ENCODE measurements at places on chromosomes 11 and 22. TPM values are rescaled to one million over a fixed set of nuclear protein-coding genes. Genes with fewer than 3 reads are reported as not detected.
A peak's percentile ranks its signal among the peaks of the same experiment; 100 is the strongest.

CNGA4 gene
- total RNA-seq, result not detected

NCR3LG1 gene
- 1.7 TPM for total RNA-seq

SCGB2A2 gene
- not detected for total RNA-seq

KCNJ11 gene
- total RNA-seq, result 6.3 TPM

DNA sequence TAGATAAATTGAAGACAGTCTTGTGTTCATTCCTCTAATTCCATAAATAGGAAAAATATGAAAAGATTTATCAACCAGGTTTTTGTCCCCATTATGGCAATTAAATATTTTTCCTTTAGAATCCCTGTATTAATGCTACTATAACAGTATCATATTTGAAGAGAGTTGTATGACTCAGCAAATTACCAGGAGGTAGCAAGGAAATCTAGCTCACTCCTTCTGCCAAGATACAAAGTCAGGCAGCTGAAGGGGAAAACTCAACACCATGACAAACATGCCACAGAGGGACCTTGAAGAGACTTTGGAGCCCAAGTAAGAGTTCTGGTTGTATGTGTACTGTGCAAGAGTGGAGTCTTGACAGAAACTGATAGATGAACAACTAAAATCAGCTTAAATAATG is 143.3 kb downstream of the GUCY1A2 start:
- peaks cover 3% of the 10 kb centered on the region for H3K4me1 ChIP-seq
- no peak overlapping the region for H3K27ac ChIP-seq
- no peaks in the 10 kb centered on the region for H3K36me3 ChIP-seq

DNA sequence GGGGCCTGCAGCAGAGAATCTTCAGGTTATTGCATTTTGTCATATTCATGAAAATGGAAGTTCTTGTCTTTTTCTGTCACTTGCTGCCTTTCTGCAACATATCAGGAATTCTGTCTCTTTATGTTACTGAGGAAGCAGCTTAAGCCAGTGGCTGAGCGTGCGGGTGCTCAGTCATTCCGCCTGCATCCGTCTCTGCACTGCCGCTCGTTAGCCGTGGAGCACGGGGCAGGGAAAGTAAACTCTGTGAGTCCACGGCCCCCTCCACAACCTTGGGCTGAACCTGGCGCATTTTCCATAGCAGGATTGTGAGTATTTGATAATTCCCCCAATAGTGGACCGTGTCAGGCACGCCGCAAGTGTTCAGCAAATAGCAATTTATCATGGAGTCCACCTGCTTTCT is 1007.7 kb downstream of the BRD1 start:
- H3K27me3 ChIP-seq, result no peaks in the 10 kb centered on the region
- H3K36me3 ChIP-seq, result no peaks in the 10 kb centered on the region
- no peak overlapping the region for H3K27ac ChIP-seq
- H3K4me1 ChIP-seq, result no peaks in the 10 kb centered on the region

DNA sequence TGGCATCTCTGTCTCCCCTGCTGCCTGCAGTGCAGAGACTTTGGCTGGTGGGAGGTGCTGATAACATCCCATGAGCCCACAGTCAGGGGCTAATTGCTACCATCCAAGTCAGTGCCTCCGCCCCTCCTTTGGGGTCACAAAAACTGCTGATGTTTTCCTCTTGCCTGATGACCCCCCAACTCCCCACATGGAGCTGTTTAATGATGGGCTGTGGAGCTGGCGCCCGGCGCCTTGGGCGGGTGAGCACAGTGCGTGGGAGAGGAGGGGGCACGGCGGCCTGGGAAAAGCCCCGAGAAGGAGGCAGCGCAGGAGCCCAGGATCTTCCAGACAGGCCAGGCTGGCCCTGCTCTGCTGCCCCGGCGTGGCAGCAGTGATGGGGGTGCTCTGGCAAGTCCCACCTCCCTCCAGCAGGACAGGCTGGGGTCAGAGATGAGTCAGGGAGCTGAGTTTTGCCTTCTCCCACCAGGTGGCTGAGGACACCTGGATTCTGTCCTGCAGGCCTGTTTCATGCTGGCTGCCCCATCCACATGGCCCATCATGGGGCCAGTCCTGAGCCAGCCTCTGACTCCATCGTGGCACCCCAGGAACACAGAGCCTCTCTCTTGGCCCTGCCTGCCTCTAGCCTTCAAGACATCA is 43.8 kb downstream of the NECTIN1 start:
- H3K4me3 ChIP-seq, result no peak overlapping the region
- H3K27me3 ChIP-seq, result no peaks in the 10 kb centered on the region
- no peak overlapping the region for H3K27ac ChIP-seq
- DNase-seq, result no peak
- peaks cover 21% of the 10 kb centered on the region for H3K4me1 ChIP-seq

DNA sequence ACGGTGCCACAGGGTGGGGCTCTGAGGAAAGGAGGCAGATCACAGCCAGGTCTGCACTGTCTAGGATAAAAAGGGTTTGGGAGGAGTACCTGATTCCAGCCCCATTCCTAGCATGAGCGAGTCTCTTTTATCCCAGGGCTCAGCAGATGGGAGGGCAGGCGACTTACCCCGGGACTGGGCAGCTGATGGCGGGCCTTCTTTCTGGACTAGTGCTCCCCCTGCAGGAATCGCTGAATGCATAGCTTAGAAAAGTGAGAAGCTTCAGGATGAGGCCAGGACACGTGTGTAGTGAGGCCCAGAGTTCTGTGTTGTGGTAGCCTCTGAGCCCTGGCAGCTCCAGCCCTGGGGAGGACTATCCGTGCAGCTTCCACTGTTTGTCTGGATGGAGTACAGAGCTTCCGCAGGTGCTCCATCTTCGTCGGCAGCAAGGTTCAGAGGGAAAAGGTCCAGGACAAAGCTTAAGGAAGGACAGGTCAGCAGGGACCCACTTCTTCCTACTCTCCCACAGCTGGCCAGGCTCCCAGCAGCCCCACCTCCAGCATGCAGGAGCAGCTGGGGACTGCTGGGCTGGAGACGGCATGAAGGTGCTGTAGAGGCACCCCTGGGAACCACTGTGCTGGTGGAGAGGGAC is 30.4 kb downstream of the COMMD9 start:
- DNase-seq, result peak; percentile 73
- H3K27ac ChIP-seq, result no peak overlapping the region
- no peak overlapping the region for H3K4me3 ChIP-seq
- H3K36me3 ChIP-seq, result no peaks in the 10 kb centered on the region
- H3K27me3 ChIP-seq, result no peaks in the 10 kb centered on the region
- H3K4me1 ChIP-seq, result no peaks in the 10 kb centered on the region

GRCh38 chr11:34975482-34975881 is 59.1 kb downstream of the PDHX start:
- H3K4me3 ChIP-seq, result no peak overlapping the region
- DNase-seq, result no peak
- H3K27me3 ChIP-seq, result no peaks in the 10 kb centered on the region
- H3K27ac ChIP-seq, result no peak overlapping the region
- peaks cover 3% of the 10 kb centered on the region for H3K36me3 ChIP-seq

GRCh38 chr11:14300661-14301304 is 58.2 kb downstream of the RRAS2 start:
- H3K4me1 ChIP-seq, result peaks cover 27% of the 10 kb centered on the region
- no peak overlapping the region for H3K4me3 ChIP-seq
- no peak overlapping the region for H3K27ac ChIP-seq
- peaks cover under 1% of the 10 kb centered on the region for H3K36me3 ChIP-seq
- no peaks in the 10 kb centered on the region for H3K27me3 ChIP-seq
- peak; percentile 23 for DNase-seq

DNA sequence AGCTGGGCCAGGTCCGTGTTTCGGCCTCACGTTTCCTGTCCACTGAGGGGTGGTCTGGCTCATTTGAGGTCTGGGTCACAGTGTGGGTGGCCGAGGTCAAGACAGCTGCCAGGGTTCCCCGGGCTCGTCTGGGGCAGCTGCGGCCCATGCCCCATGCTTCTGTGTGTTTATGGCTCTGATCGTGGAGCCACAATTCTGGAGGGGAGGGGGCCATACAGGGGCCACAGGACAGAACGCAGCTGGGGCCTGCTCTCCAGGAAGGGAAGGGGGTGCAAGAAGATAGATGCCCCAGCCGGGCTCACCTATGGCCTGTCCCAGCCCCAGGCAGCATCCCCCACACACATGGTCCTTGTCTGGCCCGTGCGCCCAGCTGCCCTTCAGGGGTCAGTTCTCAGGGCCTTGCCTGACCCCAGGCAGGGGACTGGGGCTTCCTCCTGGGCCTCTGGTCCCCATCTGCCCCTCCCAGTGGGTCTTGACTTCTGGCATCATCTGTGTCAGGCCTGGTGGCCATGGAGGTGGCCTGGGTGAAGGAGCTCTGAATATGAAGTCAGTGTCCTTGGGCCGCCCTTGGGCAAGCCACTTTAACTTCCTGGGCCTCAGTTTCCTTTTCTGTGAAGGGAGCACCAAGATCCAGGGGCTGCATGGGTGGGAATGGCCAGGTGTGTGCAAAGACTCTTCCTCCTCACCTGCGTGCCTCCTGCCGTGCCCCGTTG is 8.4 kb downstream of the TSPAN32 start:
- no peak overlapping the region for H3K27ac ChIP-seq
- no peak for DNase-seq
- no peaks in the 10 kb centered on the region for H3K4me1 ChIP-seq
- H3K36me3 ChIP-seq, result no peaks in the 10 kb centered on the region
- no peaks in the 10 kb centered on the region for H3K27me3 ChIP-seq
- no peak overlapping the region for H3K4me3 ChIP-seq

DNA sequence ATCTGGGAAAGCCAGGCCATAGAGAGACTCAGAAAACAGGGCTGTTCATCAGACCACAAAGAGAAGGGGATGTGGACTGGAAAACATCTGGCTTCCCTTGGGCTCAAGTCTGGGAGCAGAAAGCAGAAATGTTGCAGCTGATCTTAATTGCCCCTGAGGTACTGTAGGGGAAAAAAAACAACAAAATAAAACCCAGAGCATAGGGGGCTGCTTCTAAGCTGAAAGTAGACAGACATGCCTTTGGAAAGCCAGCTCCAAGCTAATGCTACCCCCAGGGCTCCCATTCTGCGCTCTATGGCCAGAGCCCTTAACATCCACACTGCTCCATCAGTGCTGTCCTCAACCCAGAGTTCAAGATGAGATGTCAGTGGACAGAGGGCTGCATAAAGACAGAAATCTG is 2.0 kb upstream of the PACSIN3 start:
- H3K4me1 ChIP-seq, result peaks cover 8% of the 10 kb centered on the region
- no peak overlapping the region for H3K27ac ChIP-seq
- no peak overlapping the region for H3K4me3 ChIP-seq
- no peaks in the 10 kb centered on the region for H3K27me3 ChIP-seq
- DNase-seq, result no peak

DNA sequence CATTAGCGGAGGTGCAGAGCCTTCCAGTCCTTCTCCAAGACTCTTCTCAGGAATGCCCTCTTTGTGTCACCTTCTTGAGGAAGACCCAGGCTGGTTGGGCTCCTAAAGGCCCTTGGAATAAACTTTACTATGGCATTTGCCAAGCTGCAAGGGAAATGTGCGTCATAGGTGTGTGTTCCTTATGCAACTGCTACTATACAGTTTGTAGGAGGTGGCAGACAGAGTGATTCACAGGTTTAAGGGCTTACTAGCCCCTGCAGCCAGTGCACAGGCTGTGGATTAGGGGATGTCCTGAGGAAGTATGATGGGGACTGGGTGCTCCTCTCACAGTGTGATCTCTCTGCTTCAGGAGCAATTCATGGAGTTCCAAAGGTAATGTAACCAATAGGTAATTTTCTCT is 74.6 kb downstream of the TENM4 start:
- no peak overlapping the region for H3K4me3 ChIP-seq
- H3K36me3 ChIP-seq, result no peaks in the 10 kb centered on the region
- H3K27me3 ChIP-seq, result no peaks in the 10 kb centered on the region
- H3K27ac ChIP-seq, result no peak overlapping the region
